ENCODE measurements at places on chromosomes 11 and 22. TPM values are rescaled to one million over a fixed set of nuclear protein-coding genes. Genes with fewer than 3 reads are reported as not detected.

The YPEL4 gene
- total RNA-seq, result 0.13 TPM

The MMP3 gene
- total RNA-seq, result 0.48 TPM

The RIBC2 gene
- 2.1 TPM for total RNA-seq

The ZC3H12C gene
- 6.6 TPM for total RNA-seq
